AG04449 (cell line): ENCODE measurements at places on chromosomes 13 and 19.

DNA sequence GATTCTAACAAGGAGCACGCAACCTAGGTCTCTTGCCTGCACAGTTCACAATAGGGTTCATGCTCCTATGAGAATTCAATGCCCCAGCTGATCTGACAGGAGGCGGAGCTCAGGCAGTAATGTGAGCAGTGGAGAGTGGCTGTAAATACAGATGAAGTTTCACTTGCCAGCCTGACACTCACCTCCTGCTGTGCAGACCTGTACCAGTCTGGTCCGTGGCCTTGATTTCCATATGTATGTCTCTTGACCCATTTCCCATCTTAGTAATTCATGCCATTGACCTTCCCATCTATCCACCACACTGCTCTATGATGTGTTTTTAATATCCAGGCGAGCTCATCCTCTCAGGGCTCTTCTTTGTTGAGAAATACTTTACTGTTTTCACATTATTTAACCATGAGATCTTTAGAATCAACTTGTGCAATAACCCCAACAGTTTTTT, 95.2 kb downstream of the LRCH1 start:
- DNase-seq: no peak

GRCh38 chr13:112165712-112166111, 98.8 kb downstream of the SOX1 start:
- no peak for DNase-seq

GRCh38 chr19:51024924-51025323, 1.5 kb downstream of the KLK11 start:
- DNase-seq: no peak

DNA sequence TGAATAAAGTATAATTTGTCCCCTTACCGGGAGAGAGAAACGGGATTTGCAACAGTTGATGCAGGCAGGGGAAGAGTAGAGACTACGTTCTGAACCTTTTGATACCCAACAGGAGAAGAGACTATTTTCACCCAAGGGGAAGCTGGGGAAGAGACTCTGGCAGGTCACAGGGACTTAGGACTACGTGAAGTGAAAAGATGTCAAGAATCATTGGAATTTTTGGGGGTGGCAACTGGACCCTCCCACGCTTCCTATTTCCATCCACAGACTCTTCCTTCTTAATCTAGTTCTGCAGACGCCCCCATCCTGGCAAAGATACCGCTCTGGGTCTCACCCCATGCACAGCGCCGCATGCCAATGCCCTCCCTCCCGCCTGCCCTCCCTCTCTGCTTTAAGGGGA, 13.8 kb downstream of the CABP5 start:
- no peak for DNase-seq

DNA sequence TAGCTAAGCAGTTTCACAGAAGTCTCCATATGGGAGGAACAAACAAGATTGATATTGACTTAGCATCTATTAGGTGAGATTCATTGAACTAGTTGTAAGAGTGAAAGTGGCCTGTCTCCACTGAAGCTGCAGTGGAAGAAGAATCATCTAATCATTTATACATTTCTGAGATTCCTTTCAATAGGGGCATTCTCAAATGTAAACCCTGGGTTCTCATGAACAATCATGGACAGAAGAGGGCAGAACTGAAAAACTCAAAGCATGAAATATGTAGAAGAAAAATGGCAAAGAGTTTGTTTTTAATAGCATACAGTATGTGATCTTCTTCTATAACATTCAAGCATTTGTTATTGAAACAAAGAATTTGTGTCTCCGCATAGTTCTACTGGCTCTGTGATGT, 17.6 kb upstream of the POSTN start:
- DNase-seq: no peak

DNA sequence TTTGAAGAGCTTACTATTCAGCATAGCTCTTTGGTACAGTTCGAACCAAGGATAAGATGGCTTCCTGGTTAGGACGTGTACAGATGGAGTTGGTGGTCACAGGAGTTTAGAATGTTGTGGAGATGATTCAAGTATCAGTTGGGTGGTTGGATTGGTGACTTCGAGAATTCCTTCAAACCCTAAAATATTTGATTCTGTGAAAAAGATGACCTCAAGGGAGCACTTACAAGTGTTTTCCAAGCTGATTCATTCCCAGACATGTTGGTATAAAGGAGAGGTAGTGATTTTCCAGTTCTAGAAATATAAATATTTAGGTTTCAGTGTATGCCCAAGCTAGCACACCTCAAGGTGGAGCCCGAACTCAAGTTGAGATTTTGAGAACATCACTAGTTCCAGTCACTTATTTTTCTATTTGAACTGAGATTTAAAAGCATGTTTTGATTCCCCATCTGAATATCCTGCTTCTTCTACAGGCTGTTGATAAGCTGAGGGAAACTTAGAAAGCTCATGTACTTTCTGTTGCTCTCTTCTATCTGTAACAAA, 306.1 kb downstream of the DCT start:
- DNase-seq: peak; percentile 59

DNA sequence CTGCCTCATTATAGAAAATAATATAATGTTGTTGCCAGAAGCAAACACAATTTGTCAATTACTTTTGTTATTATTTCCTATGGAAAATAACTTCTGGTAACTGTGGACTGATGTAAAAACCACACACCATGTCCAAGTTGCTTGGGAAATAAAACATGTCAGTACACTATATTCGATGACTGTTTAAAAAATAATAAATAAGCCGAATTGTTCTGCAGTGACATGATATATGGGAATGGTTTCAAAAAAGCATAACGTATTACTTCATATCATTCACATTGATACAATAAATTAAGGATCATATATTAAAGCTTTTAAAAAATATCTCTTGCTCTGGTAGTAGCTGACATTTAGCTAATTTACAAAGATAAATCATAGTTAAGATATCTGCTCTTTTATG, 2062.1 kb downstream of the PCDH9 start:
- no peak for DNase-seq

DNA sequence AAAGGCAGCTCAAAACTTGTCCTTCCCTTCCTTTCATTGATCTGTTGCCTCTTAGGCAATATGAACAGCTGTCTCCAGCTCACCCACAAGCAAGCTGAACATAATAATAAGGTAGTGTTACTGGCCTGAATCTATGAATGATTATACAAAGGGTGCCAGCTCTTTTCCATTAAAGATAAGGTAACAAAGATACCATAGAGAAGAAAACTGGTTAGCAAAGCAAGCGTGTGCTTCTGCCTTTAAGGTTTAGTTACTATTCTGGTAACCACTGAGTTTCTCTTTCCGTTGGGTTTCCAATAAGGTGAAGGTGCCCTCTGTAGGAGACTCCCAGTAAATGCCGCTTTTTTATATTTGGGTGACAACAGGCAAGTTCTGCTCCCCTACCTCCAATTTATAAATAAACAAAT, 12.1 kb upstream of the DACH1 start:
- DNase-seq: no peak

DNA sequence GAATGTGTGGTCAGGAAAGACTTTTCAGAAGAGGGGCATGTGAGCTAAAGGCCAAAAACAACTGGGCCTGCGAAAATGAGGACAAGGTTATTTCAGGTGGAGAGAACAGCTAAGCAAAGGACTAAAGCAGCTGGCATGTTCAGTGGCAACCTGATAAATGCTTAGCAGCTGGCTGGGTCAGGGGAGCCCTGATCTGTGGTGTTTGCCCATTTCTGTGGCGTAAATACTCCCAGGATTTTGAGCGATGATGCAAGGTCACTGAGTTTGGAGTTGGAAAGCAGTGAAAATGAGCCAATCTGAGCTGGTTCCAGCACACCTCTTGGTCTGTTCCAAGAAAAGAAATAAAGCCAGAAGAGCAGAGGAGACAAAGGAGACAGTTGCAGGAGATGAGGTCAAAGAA, 704.3 kb downstream of the UQCRFS1 start:
- no peak for DNase-seq

DNA sequence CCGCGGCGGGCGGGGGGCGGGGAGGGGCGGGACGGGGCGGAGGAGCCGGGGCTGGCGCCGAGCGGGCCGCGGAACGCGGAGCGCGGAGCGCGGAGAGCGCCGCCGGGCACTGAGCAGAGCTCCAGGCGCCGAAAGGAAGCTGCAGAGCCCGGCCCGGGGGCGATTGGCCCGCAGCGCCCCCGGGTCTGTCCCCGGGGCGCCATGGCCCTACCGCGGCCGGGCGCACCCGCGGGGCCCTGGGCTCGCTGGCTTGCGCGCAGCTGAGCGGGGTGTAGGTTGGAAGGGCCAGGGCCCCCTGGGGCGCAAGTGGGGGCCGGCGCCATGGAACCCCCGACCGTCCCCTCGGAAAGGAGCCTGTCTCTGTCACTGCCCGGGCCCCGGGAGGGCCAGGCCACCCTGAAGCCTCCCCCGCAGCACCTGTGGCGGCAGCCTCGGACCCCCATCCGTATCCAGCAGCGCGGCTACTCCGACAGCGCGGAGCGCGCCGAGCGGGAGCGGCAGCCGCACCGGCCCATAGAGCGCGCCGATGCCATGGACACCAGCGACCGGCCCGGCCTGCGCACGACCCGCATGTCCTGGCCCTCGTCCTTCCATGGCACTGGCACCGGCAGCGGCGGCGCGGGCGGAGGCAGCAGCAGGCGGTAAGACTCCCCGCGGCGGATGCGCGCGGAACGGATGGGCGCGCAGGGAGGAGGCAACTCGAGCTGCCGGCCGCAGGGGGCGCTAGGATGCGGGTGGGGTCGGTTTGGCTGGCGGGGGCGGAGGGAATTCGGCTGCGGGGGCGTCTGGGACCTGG, at the start of gene PDE4A:
TSS of gene PDE4A (plus strand) at position 95 of the 796 bp plus-strand sequence. CDS start at position 322, 227 bp downstream.
- no peak for DNase-seq

DNA sequence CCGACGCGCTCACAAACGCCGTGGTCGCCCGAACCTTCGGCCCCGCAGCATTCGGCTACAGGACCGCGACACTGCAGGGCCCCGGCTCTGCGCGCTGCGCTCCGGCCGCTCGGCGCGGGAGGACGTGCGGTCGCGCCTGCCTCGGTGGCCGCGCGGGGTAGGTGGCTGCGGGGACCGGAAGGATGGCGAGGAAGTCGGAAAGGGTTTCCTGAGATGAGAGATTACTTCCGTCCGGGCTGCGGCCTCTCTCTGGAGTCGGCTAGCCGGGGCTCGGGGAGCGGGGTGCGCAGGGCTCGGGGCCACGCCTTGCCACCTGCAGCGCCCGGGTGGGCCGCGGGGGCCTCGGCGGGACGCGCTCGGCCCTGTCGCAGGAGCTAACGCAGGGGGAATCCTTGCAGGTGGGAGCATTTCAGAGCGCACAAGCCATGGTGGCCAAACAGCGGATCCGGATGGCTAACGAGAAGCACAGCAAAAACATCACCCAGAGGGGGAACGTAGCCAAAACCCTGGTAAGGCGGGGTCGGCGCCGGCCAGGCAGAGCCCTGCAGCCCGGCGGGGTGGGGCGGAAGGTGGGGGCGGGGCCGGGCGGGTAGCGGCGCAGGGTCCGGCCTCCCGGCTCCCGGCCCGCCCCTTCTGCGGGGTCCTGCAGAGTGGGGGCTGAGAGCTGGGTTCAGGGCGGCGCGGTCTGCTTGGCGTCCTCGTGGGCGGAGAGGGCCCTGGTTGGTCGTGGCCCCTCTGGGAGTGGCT, at the start of gene SERP2:
TSS of gene SERP2 (plus strand) at position 224 of the 747 bp plus-strand sequence. CDS start at position 426, 202 bp downstream.
- no peak for DNase-seq

DNA sequence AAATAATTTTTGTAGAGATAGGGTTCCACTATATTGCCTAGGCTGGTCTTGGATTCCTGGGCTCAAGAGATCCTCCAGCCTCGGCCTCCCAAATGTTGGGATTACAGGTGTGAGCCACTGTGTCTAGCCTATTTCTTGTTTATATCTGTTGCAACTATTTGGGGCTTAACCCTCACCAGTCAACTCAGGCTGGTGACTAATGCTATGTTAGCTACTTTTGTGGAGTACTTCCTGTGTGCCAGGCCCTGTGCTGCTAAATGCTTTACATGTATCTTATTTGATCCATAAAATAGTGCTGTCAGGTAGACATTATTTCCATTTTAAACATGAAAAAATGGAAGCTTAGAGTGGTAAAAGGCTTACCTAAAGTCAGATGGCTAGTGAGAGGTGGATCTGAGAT, 13.8 kb downstream of the CEACAM1 start:
- DNase-seq: no peak

DNA sequence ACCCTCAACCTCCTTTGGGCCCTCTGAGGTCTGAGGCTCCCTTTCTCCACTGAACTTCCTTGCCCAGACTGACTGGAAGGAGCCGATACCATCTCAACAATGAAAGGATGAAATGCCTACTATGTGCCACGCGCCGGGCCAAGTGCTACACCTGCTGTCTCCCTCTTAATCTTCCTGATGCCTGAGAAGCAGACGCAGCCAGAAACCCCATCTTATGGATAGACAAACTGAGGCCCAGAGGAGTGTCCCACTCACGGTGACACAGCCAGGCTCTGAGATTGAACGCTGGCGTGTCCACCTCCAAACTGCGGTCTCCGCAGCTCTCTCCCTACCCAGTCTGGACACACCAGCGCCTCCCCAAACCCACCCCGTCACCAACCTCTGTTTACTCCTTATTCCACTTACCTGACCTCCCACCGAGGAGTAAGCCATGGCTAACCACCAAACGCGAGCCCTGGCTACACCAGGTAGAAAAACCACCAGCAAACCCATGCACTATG, 20.9 kb downstream of the MLLT1 start:
- no peak for DNase-seq

DNA sequence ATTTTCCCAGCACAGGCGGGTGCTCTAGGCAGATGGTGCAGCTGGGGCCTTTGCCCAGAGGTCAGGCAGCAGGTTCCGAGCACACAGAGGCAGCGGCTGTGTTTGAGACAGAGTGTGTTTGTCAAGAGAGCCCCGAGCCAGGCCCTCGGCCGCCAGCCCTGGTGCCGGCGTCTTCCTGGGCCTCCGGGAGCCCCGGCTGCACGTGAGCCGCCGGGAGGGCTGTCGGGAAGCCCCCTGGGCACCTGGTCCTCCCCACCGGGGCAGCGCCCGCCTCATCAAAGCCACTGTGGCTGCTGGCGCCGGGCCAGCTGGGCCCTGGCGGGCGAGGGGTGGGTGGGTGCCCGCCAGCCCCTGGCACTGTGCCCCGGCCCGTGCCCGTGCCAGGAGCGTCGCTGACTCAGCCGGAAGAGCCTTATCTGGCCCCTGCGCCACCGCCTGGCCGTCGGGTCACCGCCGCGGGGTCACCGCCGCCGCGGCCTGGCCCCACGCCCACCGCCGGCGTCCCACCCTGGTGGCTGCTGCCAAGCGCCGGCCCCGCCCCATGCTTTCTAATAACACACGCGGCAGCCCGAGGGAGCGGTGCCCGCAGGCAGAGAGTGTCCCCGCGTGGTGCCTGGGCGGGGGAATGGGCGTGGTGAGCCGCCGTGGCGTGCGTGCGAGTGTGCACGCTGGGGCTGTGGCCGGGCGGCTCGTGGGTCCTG, 14.9 kb downstream of the ARID3A start:
- no peak for DNase-seq

- DNase-seq: no peak
Measured at GRCh38 chr19:37077501-37077933, 716 bp upstream of the ZNF420 start.
